ENCODE measurements at places on chromosomes 11 and 22. TPM values are rescaled to one million over a fixed set of nuclear protein-coding genes. Genes with fewer than 3 reads are reported as not detected.
A peak's percentile ranks its signal among the peaks of the same experiment; 100 is the strongest.

GRCh38 chr11:133824593-133824992 lies 20.7 kb downstream of the SPATA19 start:
- H3K4me1 ChIP-seq, result no peaks in the 10 kb centered on the region
- H3K27ac ChIP-seq, result no peak overlapping the region
- no peaks in the 10 kb centered on the region for H3K27me3 ChIP-seq
- no peak overlapping the region for H3K4me3 ChIP-seq

DNA sequence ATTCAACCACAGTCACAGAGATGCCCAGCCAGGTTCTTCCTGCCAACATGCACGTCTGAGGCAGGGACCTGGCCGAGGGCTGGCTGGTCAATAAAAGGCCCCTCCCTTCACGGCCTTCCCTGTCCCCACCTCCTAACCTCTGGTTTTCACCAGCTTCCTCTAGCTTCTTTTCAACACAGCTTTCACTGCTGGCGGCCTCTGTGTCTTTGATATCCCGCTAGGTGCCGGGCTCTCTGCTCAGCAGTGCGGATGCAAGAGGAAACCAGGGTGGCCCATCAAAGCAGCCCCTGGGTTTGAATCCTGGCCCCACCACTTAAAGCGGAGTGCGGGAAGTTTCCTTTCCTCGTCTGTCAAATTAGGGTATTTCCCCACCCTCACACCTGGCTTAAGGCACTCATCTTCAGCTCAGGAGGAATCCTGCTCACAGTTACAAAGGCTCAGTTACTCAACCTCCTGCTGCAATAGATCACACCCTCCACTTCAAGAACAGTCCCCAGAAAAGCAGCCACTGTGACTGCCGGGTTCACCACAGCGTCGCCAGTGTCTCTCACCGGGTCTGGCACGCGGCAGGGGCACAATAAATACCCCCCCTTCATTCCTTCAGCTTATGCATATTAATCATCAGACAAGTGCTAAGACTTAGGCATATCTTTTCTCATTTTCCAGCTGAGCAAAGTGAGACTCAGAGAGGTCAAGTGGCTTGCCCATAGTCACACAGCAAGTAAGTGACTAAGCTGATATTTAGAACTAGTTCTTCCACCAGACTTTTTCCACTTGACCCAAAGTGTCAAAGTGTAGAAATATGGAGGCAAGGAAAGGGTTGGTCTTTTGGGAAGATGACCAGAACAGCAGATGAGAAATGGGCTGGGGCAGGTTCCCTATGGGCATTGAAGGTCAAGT lies 45.7 kb downstream of the TXN2 start:
- H3K27ac ChIP-seq, result peak overlapping the region; percentile 90
- H3K27me3 ChIP-seq, result no peaks in the 10 kb centered on the region
- H3K4me1 ChIP-seq, result peaks cover 63% of the 10 kb centered on the region
- DNase-seq, result peak; percentile 77

DNA sequence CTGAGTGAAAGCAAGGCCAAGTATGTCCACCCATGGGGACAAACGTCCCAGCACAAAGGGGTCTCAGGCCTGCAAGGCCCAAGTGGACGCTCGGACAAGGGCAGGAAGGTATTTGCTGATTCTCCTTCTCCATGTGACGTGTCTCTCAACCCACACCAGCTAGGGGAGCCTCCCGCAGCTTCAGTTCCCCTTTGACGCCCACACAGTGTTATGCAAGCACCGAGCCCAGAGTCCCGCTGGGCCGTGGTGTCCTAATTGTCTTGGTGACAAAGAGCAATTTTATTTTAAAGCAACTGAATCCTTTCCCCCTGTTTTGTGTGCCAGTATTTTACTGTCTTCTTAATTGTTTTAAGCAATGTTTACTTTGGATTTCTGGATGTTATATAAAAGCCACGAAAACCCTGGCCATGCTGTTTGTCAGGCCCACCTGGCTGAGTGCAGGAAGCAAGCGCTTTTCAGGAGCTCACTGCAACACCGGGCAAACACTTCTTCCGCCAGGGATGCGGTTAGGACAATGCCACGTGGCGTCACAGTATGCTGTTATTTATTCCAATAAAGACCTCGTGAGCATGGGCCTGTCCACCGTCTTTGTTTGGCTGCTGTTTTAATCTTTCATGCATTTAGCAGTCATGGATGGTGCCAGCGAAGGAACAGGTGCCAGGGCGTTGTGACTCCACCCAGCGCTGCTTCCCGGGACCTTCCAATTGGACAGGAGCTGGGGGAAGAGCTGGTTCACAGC lies 8.2 kb upstream of the PARVG start:
- H3K27ac ChIP-seq, result peak overlapping the region; percentile 70
- H3K27me3 ChIP-seq, result no peaks in the 10 kb centered on the region
- H3K4me3 ChIP-seq, result no peak overlapping the region
- no peaks in the 10 kb centered on the region for H3K4me1 ChIP-seq

DNA sequence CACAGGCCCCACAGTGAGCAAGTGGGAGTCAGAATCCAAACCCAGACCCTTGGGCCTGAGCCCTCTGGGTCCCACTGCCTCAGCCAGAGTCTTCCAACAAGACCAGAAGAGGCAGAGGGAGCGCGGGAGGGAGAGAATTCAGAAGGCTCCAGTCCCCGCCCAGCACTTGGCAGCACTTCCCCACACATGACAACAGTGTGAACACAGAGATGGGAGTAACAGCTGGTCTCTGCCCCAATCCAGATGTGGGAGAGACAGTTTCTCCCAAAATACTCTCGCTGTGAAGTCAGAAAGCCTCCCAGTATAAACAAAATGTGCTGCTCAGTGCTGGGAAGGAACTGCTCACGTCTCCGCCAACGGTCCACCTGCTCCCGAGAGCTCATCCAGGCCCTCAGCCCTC lies 219.9 kb downstream of the MN1 start:
- no peak overlapping the region for H3K4me3 ChIP-seq
- H3K4me1 ChIP-seq, result peaks cover 14% of the 10 kb centered on the region
- peak; percentile 33 for DNase-seq
- H3K27me3 ChIP-seq, result no peaks in the 10 kb centered on the region

DNA sequence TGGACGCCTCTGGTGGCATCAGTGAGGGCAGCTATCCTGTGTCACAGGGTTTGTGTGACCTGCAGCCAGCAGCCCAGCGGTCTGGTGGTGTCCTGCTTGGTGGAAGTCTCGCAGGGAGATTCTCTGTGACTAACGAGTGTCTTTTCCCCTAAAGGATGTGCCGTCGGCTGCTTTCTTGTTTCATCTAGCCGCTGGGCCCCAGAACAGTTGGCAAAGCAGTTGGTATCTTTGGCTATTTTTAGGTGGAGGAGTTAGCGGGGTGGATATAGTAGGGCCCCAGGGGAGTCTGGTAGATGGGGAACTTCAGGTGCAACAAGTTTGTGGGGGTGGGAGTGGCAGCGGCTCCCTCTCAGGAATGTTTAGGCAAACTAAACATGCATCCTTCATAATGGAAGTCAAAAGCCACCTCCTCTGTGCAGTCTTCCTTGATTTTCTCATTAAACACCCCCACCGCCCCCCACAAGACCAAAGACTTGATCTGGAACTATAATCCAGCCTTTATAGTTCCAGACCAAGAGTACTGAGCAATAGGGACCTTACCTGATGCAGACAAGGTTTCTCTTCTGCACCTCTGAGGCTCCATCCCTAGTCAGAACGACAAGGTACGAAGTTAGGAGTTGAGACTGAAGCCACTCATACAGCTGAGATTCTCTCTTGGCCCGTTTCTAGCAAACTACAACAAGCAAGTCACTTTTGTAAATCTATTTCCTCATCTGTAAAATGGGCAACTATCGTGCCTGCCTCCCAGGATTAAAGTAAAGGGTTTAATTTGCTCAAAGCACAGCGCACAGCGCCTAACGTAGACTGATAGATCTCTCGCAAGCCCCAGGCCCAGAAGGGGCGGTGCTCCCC lies 1.1 kb upstream of the PELI3 start:
- no peak overlapping the region for H3K4me3 ChIP-seq
- no peak for DNase-seq
- H3K4me1 ChIP-seq, result peaks cover 17% of the 10 kb centered on the region
- H3K27me3 ChIP-seq, result no peaks in the 10 kb centered on the region

- no peaks in the 10 kb centered on the region for H3K27me3 ChIP-seq
- H3K4me1 ChIP-seq, result no peaks in the 10 kb centered on the region
- no peak overlapping the region for H3K27ac ChIP-seq
- DNase-seq, result no peak
- H3K36me3 ChIP-seq, result no peaks in the 10 kb centered on the region
These were observed 97.9 kb downstream of the ZNF280B start for GRCh38 chr22:22410677-22411076.

GRCh38 chr11:92295175-92296137 lies 70.8 kb downstream of the FAT3 start:
- H3K36me3 ChIP-seq, result no peaks in the 10 kb centered on the region
- H3K4me3 ChIP-seq, result no peak overlapping the region
- H3K27me3 ChIP-seq, result no peaks in the 10 kb centered on the region
- no peak for DNase-seq
- H3K4me1 ChIP-seq, result no peaks in the 10 kb centered on the region
- no peak overlapping the region for H3K27ac ChIP-seq

GRCh38 chr22:31846161-31847115 lies 92.6 kb downstream of the DEPDC5 start:
- no peak for DNase-seq
- no peaks in the 10 kb centered on the region for H3K4me1 ChIP-seq
- H3K27me3 ChIP-seq, result no peaks in the 10 kb centered on the region

- no peak for DNase-seq
- no peak overlapping the region for H3K4me3 ChIP-seq
- no peaks in the 10 kb centered on the region for H3K4me1 ChIP-seq
These were observed 44.5 kb downstream of the SC5D start for GRCh38 chr11:121337078-121337477.

- no peaks in the 10 kb centered on the region for H3K27me3 ChIP-seq
- H3K36me3 ChIP-seq, result no peaks in the 10 kb centered on the region
- no peak for DNase-seq
- no peak overlapping the region for H3K4me3 ChIP-seq
- no peak overlapping the region for H3K27ac ChIP-seq
- H3K4me1 ChIP-seq, result no peaks in the 10 kb centered on the region
These were observed 856.4 kb downstream of the LRRC4C start for GRCh38 chr11:40602866-40603552.

DNA sequence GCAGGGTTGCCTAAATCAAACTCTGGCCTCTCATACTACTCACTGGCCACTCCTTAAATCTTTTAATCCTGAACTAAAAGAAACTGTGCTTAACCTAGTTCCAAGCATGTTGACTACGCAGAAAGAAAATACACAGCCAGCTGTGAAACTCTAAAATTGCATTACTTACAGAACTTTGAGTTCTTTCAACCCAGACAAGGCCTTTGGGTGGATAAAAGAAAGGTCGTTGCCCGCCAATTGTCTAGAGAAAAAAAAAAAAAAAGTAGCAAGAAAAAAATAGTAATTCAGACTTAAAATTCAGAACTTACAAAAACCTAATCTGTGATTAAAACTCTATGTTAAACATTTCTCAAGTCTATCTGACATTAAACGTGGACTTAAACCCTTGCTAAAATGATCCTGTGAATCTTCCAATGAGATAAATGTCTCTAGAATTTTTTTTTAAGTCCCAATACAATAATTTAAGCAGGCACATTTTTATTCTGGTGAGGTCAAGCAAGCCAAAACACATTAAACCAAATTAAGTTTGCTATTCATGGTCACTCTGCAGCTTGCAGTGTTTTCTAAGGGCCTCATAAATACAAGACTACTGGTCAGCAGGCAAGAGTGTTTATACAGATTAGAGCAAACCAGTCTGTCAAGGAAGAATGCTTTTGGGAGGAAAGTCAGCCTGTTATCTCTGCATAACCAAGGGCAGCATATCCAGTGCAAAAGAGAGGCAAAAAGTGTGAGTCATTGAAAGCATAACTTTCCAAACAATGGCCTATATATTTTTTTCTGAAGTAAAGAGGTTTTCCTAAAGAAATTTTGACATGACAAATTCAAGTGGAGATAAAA lies 29.5 kb upstream of the CCDC34 start:
- H3K27me3 ChIP-seq, result no peaks in the 10 kb centered on the region
- peak overlapping the region; percentile 90 for H3K27ac ChIP-seq
- H3K4me3 ChIP-seq, result no peak overlapping the region
- H3K4me1 ChIP-seq, result peaks cover 87% of the 10 kb centered on the region
- no peaks in the 10 kb centered on the region for H3K36me3 ChIP-seq
- DNase-seq, result no peak

GRCh38 chr11:120336641-120337354 lies 585 bp downstream of the ARHGEF12 start:
- peak overlapping the region; percentile 95 for H3K27ac ChIP-seq
- H3K36me3 ChIP-seq, result no peaks in the 10 kb centered on the region
- H3K27me3 ChIP-seq, result no peaks in the 10 kb centered on the region

DNA sequence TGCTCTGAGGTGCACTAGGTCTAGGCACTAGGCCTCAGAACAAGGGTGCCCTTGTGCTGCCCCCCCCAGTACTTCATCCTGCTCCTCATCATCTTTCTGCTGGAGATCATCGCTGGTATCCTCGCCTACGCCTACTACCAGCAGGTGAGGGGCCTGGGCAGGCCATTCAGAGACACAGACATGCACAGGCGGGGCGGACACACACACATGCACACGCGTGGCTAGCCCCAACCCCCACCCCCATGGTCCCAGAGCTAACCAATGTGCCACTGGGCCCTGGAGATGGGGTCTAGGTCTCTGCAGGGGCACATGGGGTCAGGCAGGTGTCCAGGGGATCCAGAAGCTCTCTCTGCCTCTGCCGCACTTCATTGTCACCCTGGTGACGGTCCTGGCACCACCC lies 3.9 kb downstream of the CD151 start:
- H3K4me1 ChIP-seq, result peaks cover 85% of the 10 kb centered on the region
- H3K27ac ChIP-seq, result peak overlapping the region; percentile 98
- H3K4me3 ChIP-seq, result no peak overlapping the region

GRCh38 chr11:134358165-134358855 lies 26.5 kb downstream of the GLB1L2 start:
- no peaks in the 10 kb centered on the region for H3K36me3 ChIP-seq
- no peak overlapping the region for H3K27ac ChIP-seq
- no peak overlapping the region for H3K4me3 ChIP-seq
- H3K4me1 ChIP-seq, result peaks cover 5% of the 10 kb centered on the region
- DNase-seq, result no peak
- H3K27me3 ChIP-seq, result no peaks in the 10 kb centered on the region

DNA sequence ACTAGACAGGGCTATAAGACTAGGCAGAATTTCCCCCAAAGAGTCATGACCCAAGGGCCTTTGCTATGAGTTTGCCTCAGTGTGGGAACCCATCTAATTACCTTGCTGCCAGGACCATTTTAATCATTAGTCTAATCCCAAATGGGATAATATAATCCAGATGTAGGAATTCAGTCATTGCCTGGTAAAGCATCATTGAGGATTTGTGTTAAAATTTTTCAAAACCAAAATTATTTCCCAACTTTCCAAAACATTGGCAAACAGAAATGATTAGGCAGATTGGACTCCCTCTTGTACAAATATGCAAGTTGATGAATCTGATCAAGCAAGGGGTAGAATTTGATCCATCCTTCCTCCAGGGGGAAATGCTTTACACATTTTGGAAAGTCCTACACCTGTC lies 16.2 kb upstream of the MMP13 start:
- H3K27ac ChIP-seq, result no peak overlapping the region
- no peaks in the 10 kb centered on the region for H3K27me3 ChIP-seq
- H3K4me1 ChIP-seq, result no peaks in the 10 kb centered on the region
- H3K36me3 ChIP-seq, result no peaks in the 10 kb centered on the region
- no peak overlapping the region for H3K4me3 ChIP-seq
- DNase-seq, result no peak

ELFN2 gene
- total RNA-seq, result not detected

SGSM1 gene
- 4.6 TPM for total RNA-seq

RFPL3 gene
- total RNA-seq, result not detected

MS4A12 gene
- not detected for total RNA-seq

PANX3 gene
- total RNA-seq, result not detected

NLRP14 gene
- under 0.01 TPM for total RNA-seq

GDPD5 gene
- 73.2 TPM for total RNA-seq

SLC16A8 gene
- not detected for total RNA-seq

MRGPRE gene
- not detected for total RNA-seq

NAV2 gene
- total RNA-seq, result 35.5 TPM
